Activated naive CD8-positive, alpha-beta T cell treated with anti-CD3 and anti-CD28 coated beads, Interleukin-2, amount 10 ng/mL, durations not matched to agents 7 days and 5 days (primary cell): ENCODE measurements at places on chromosomes 5 and 9. TPM values are rescaled to one million over a fixed set of nuclear protein-coding genes. Genes with fewer than 3 reads are reported as not detected.

Gene SOWAHA
- total RNA-seq = not detected

Gene FGD3
- total RNA-seq = 161 TPM

Gene BTNL3
- not detected for total RNA-seq

Gene DIRAS2
- total RNA-seq = not detected

Gene OR1Q1
- total RNA-seq = not detected

Gene RMRP
- 10,452 TPM for total RNA-seq

Gene KYAT1
- total RNA-seq = 14.9 TPM

Gene PCDHGA12
- total RNA-seq = 0.11 TPM

Gene NFIB
- total RNA-seq = not detected

Gene CMYA5
- 0.28 TPM for total RNA-seq

Gene BRD8
- 76.8 TPM for total RNA-seq

Gene OCLN
- 3.3 TPM for total RNA-seq

Gene PAEP
- total RNA-seq = not detected

Gene PCSK1
- total RNA-seq = not detected

Gene TNFSF15
- total RNA-seq = 1.2 TPM

Gene PCBD2
- total RNA-seq = 14.4 TPM

Gene SPINK4
- total RNA-seq = not detected

Gene MED22
- total RNA-seq = 35.5 TPM

Gene PRR7
- 10.6 TPM for total RNA-seq

Gene DOCK2
- 275 TPM for total RNA-seq

Gene CTXN3
- total RNA-seq = not detected

Gene IFNE
- total RNA-seq = 0.61 TPM

Gene TXNDC8
- total RNA-seq = not detected

Gene TYRP1
- total RNA-seq = not detected

Gene CEL
- total RNA-seq = 2.3 TPM

Gene IFNA13
- not detected for total RNA-seq

Gene SLC36A3
- not detected for total RNA-seq

Gene RALGPS1
- total RNA-seq = 4.8 TPM

Gene IRX1
- total RNA-seq = not detected

Gene SPATA31A1
- not detected for total RNA-seq

Gene GFPT2
- 10.1 TPM for total RNA-seq

Gene F2RL2
- not detected for total RNA-seq

Gene BICD2
- total RNA-seq = 31.5 TPM
